ENCODE measurements at places on chromosomes 13 and 19. TPM values are rescaled to one million over a fixed set of nuclear protein-coding genes. Genes with fewer than 3 reads are reported as not detected.

DNA sequence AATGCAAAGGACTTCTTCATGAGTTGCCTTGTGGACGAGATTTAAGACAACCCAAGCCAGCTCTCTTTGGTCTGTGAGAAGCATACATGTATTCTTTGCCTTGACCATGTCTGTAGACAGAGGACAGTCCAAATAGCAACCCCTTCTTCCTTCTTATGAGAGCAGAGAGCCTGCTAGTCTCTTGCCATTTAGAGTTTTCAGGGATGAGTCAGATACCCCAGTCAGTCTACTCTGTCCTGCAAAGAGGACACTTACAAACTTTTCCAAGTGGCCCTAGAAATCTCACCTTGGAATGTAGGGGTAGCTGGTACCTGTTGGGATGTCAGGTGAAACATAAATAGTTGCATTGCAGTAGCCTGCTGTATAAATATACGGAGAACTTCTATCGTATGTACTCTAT, 36.7 kb downstream of the DNAJC3 start:
- no peak for DNase-seq

DNA sequence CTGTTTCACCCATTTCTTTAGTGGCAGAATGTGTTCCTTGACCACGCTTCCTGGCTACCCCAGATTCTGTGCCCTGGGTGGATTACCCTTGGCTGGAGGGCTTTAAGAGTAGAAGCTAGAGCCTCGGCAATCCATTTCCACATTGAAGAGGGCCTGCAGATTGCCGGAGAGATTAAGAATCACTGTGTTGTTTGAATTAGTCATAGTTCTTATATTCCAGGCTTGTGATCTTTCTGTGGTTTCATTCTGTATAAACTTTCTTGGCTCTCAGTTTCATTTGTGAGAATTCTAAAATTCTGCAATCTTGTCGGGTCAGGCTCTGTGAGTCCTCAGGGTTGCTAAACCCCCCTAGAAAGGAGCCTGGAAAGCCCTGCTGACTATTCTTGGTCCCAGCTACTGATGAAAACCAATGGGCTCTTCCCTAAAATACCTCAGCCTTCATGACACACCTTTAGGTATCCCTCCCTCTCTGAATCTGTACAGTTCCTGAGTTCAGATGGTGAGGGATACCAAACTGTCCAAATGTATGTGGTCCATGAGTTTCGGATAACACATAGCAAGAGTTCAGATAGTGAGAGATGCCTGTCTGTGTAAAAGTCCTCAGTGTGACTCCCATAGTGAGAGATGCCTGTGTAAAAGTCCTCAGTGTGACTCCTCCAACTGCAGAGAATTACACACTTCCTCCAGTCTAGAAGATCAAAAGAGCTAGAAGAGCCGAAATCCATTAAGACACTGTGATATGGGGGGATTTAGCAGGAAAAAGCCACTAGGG, 4.3 kb downstream of the PHF11 start:
- DNase-seq: no peak

DNA sequence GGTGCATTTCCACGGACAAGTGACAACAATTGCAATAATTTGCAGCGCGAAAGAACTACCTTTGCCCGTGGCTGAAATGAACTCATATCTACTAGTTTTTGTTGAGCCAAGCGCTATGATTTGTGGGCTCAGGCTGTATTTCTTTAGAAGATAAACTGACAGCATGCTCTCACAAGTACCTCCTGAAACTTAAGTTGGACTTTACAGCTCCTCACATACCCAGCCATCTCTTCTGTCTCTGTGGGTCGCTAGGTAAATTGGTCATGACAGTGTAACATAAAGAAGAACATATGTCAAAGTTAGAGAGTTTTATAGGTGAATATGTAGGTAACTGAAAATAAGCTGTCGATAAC, 839 bp downstream of the COG6 start:
- no peak for DNase-seq

DNA sequence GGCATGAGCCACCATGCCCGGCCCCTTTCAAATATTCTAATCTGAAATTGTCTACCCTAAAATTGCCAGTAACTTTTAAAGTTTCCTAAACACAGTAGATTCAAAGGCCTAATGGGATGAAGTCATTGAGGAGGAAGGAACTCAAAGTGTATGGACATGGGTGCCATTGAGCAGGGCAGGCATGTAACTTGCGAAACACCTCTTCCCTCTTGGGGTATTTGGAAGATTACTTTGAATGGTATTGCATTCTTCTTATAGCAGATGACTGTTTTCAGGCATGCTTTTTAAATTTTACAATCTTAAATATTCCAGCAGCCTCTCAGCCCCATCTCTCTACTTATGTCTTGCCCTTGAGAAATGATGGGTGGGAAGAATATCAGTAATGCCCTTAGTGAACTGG, 21.0 kb downstream of the TM9SF2 start:
- no peak for DNase-seq

GRCh38 chr13:37138169-37138568, 32.7 kb upstream of the CSNK1A1L start:
- peak; percentile 19 for DNase-seq

GRCh38 chr19:37333457-37333856, 37.4 kb upstream of the ZNF527 start:
- DNase-seq: no peak

- no peak for DNase-seq
Measured at GRCh38 chr19:30076101-30076551, 134.1 kb downstream of the URI1 start.

DNA sequence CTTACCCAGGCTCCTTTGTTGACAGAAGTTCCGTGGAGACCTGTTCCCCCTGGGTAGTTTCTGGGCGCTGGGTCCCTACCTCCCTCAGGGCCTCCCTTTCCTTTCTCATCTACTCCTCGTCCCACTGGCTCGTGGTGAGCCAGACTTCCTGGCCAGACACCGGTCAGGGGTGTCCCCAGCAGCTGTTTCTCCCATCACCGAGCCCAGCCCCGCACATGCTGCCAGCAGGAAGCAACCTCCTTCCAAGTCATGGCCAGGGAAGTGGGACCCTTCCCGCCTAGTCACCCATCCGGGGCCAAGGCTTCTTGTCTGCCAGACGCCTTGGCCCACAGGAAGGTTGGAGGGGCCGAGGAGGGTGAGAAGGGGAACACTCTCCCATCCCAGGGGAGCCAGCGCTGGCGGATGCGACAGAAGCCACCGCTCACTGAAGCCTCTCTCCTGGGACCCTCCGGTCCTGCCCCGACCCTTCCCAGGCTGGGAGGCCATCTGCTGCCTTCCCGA, 5.7 kb downstream of the PAK4 start:
- no peak for DNase-seq

DUS3L gene
- 25.1 TPM for total RNA-seq

TUBA3C gene
- not detected for total RNA-seq

ACP5 gene
- 1.3 TPM for total RNA-seq

GZMM gene
- total RNA-seq: not detected

PGLYRP1 gene
- not detected for total RNA-seq
